ENCODE measurements at places on chromosomes 13 and 19.
A peak's percentile ranks its signal among the peaks of the same experiment; 100 is the strongest.

DNA sequence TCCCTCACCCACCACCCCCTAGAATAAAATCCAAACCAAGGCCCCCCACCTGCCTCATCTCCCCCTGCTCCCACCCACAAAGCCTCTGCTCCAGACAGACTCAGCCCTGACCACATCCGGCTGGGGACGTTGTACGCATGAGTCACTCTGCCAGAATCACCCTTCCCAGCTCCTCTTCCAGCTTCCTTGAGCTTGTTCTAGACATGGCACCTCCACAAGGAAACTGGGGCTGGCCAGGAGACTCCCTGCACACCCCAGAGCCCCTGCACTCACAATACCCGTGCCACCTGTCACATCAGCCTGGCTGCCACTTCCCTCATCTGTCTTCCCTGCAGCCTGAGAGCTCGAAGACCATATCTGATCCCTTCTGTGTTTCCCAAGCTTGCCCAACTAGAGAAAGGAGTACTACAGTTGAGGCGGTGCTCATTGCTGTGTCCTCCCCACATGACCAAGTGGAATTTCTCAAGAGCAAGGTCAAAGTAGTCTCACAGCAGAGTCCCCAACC lies 9.7 kb downstream of the DEDD2 start:
- peak; percentile 29 for DNase-seq

DNA sequence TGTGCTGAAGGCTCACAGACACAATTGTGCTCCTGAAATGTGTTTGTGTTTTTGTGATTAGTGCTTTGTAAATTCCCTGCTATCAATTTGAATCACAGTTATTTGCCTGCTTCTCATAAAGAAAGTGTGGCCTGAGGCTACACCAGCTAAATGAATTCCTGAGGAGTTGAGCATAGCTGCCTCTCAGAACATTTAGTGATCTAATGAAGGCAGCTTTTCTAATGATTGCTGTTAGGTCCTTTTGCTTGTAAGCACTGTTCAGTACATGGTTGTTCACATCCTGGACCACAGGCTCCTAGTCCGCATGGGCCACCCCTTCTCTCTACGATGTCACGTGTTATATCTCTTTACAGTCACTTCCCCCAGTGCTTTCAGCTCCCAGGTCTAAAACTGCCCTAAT lies 238.2 kb downstream of the B3GLCT start:
- DNase-seq: no peak

GRCh38 chr13:30664689-30665275 lies 47.1 kb downstream of the USPL1 start:
- DNase-seq: no peak

GRCh38 chr13:40622246-40622645 lies 44.2 kb downstream of the FOXO1 start:
- no peak for DNase-seq

- DNase-seq: peak; percentile 37
Measured at GRCh38 chr13:37869756-37870488, at the start of gene TRPC4. Gene TRPC4 (minus strand): TSS chr13:37869772. CDS start chr13:37783333, 86,439 bp downstream.

- DNase-seq: no peak
Measured at GRCh38 chr19:13831537-13832467, 36.6 kb downstream of the ZSWIM4 start.

DNA sequence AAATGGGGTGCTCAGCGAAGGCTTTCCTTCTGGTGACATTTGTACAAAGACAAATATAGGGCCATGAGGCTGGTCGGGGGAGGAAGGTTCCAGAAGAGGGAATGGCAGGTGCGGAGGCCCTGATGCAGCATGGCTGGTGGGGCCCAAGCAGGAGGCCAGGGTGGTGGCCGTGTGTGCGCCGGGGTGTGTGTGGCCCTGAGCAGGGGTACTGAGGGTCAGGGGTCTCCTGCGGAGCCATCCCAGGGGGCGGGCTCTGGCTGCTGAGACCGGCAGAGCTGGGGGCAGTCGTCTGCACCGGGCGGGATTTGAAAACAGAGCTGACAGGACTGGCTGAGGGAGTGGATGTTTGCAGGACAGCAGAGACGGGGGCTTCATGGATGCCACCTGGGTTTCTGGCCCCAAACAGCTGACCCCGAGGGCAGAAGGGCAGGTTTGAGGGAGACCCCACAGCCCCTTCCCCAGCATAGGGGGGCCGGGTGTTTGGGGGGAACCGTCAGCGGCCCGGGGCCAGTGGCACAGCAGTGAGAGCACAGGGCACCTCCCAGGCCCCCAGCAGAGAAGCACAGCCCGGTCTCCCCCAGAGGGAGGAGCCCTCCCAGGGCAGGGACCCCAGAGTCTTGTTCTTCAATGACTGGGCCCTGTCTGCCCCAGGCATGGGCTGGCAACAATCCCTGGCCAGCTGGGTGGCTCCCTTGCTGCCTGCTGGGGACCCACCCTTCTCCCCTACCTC lies 11.4 kb downstream of the PIAS4 start:
- DNase-seq: no peak

GRCh38 chr19:45164577-45165335 lies 4.0 kb upstream of the NKPD1 start:
- DNase-seq: no peak

- no peak for DNase-seq
Measured at GRCh38 chr13:56886398-56886797, 254.3 kb upstream of the PRR20A start.

DNA sequence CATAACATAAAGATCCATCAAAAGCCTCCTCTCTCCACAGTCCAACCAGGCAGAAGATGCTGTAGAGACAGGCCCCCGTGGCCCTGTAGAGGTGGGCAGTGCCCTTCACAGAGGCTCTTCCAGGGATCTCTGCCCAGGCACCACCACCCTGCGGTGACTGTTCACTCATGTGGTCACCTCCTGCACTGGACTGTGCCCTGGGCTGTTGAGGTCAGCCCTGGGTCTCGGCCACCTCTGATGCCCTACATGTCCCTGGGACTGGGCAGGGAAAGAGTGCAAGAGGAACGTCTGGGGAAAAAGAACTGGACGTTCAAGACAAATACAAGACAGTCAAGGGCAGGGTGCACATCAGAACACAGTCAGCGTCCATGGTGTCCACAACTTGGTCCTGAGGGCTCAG lies 22.3 kb downstream of the PEPD start:
- no peak for DNase-seq

DNA sequence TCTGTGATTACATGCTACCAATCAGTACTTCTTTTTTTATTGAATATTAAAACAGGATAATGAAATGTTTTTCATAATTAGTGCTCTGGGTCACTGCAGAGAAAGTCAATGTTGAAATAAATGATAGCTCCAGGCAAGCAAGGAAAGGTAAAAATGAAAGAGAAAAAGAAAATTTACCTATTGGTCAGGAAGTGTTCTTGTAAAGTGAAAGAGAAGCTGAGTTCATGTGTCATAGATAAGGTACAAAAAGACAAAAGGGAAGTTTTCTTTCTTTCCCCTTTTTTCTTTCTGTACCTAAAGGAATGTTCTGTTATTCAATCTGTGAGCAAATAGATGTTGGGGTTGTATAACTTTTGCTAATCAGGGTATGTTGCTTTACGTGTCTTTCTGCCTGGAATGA lies 197.0 kb downstream of the PCDH9 start:
- no peak for DNase-seq

- no peak for DNase-seq
Measured at GRCh38 chr19:55175117-55175867, 4.8 kb downstream of the SYT5 start.

DNA sequence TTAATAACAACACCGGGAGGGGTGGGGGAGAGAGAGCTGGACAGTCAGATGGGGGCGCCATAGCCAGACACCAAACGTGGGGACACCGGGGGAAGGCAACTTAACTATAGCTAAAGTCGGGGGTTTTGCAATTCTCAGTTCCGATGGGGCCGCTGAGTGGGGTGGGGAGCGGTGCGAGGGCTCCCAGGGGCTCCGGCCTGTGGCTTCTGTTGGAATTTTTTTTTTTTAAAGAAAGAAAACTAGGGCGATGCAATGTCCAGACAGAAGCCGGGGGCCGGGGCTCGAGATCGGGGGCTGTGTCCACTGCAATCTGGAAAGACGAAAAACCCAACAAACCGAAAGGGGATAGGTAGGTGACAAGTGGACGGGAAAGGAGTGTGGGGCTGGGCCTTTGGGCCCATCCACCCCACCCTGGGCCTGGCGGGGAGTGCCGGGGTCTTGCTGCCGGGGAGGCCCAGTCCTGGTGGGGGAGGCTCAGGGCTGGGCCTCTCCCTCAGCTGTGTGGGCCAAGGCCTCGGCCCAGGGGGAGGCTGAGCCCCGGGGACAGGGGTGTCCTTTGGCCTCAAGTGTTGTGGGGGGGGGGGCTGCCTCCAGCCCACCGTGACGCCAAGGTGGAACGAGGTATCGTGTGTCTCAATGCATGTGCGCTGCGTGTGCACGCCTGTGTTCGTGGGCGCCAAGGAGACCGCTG lies 17.3 kb downstream of the PRKCSH start:
- no peak for DNase-seq

- DNase-seq: no peak
Measured at GRCh38 chr19:2607712-2608601, 94.5 kb downstream of the GNG7 start.

DNA sequence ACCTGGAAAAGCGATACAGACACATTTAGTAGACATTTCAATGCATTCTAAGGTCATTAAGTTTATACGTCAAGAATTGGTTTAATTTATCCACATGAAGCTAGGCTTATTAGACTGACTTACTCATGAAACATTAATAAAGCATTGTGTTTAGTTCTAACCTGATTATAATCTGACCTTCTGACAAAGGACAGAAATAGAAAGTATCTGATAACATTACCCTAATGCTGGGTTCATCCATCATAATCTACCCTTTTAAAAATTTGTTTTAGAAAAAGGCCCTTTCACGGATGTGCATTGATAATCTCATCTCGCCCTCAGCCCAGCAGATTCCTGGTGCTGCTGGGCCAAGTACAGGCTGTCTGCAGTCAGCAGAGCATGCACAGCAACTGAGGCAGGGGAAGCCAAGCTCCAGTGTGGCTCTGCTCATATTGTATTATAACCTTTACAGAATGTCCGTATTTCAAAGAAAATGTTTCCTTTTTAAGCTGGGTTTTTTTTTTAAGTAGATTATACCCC lies 142.1 kb upstream of the MAB21L1 start:
- DNase-seq: no peak

DNA sequence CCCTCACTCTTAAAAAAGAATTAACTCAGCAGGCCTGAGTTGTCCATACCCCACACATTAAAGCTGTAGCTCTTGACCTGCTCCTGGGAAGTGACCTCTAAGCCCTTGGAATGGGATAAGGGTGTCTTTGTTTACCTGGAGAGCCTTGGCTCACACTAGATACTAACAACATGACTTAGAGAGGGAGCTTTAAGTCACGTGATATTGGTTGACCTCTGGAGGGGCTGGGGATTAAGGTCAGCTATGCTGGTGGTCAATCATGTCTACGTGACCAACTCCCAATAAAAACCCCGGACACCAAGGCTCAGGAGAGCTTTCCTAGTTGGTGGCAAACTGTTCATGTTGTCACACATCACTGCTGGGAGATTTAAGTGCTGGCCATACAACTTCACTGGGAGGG lies 2.9 kb downstream of the NWD1 start:
- no peak for DNase-seq

DNA sequence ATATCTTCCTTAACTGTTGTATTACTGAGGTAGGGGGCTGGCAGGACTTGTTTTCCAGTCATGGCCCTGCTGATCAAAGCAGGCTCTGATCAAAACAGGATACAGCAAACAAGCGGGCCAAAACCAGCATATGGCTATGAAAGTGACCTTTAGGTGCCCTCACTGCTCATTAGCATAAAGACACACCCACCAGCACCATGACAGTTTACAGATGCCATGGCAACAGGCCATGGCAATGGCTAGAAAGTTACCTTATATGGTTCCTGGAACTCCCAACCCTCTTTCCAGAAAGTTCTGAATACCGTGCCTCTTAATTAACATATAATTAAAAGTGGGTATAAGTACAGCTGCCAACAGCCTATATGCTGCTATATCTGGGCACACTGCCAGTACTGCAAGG lies 551.4 kb upstream of the SGCG start:
- DNase-seq: no peak

- DNase-seq: no peak
Measured at GRCh38 chr13:83350569-83350968, 531.7 kb downstream of the SLITRK1 start.

Measured in T1000 (cell line).